ENCODE measurements at places on chromosomes 5 and 9. TPM values are rescaled to one million over a fixed set of nuclear protein-coding genes. Genes with fewer than 3 reads are reported as not detected.
A peak's percentile ranks its signal among the peaks of the same experiment; 100 is the strongest.

DNA sequence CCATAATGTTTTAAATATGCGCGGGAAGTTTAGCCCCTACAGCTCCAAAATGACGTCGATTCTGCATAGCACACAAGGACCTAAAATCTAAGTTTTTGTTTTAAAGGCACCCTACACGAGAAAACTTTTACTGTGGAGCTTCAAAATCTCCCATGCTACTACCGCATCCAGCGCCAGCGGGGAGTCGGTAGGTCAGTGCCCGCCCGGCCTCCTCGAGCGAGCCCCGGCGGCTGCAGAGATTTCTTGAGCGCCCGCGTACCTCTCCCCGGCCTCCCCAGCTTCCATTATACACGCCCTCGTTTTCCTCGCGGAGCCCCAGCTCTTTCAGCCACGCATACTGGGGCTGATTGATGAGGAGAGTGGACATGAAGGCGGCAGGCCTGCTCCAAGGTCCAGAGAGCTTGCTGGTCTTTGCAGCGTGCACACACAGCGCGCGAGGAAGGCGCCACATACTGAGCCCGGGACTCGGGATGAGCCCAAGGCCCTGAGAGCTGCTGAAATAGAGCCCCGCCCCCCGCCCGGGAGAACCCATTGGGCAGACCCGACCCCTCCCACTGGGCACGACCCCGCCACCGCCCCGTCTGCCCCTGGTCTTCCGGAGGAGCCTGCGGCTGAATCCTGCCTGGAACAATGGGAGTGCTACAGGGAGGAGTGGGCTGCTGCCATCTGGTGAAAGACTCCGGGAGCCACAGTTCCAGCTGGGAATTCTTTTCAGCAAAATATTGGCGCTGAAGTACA, at the start of gene ALDH7A1:
Gene ALDH7A1 (minus strand): TSS at position 472 of the 738 bp plus-strand sequence. CDS start 21 bp downstream, at position 451.
- peak; percentile 95 for DNase-seq

DNA sequence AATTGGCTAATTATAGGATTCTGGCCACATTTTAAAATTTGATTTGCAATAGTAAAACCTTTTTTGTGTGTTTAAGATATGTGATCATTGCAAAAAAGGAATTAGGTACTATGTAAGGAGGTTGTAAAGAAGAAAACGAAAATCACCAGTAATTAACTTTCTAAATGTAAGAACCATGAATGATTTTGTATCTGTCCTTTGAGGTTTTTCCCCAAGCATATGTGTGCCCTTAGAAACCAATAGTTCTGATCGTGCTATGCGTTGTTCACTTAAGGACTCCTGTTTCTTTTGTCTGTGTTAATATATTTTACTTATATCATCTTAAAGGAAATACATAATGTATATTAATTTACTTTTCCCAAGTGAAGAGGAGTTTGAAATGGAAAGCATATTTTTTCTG, 410.2 kb downstream of the PSAT1 start:
- no peak for DNase-seq

DNA sequence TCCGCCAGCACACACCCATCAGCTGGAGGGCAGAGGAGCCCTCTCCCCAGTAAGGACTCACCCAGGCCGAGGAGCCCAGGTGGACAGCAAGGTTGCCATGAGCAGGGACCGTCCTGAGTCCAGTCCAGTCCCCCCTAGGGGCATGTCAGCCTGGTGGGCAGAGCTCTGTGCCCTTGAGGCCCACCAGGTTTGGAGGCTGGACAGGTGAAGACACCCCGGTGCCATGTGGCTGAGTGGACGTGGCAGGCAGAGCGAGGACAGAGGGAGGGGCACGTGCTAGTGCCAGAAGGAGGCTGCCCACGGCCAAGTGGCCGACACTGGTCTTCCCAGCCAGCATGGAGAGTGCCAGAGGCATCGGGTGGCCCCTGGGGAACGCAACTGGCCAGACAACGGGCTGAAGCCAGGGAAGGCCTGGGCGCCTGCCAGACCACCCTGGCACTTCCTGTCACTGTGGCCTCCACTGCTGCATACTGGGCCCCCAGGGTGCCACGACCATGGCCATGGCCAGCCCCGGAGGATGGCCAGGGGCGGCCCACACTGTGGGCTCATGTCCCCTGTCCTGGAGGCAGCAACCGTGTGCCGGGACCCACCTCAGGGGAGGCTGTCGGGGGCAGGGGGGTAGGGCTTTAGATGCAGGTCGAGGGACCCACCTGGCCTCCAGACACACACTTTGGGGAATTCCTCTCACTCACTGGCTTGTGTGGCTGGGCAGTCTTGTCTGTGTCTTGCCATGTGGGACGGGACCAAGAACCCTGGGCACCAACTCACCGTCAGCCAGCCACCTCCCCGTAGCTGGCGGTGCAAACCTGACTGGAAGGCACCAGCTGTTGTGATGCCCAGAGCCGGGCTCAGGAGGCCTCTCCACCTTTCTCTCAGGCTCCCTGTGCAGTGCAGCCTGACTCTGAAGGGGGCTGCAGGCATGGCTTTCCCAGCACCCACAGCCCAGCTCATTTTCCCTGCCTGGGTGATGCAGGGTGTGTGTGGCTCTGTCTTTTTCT, 42.3 kb upstream of the LPCAT1 start:
- DNase-seq = no peak

TSSK1B gene
- 0.10 TPM for total RNA-seq

DNA sequence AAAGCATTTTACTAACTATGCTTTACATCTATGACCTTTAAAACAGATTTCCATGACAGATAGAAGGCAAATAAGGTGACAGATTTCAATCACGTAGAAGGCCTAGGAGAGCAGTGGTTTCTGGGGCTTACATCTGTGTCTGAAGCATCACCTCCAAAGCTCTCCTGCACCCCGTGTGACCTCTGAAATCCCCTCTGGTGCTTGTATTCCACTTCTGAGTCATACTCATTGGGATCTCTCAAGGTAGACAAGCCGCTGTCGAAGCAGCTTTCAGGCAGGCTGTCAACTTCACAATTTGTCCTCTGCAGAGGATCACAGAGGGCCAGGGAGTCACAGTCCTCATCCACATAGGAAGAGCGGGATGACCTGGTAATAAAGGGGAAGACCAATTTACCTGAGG, 62.2 kb downstream of the RASEF start:
- DNase-seq = no peak

DNA sequence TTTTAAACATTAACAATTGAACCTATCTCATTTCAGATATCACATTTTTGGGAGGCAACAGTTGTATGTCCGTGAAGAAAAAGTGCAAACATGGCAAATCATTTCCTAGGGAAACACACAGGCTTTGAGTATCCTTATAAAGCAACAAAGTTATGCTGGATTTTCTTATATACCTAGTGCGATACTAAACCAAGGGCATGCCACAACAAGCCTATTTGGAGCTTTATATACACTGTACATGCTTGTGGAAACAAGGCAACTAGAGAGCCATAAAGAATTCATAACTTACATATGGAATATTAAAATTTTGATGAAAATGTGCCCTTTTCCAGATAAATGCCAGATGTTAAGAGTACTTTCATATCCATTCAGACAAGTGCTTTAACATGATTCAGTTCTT, 191.4 kb downstream of the DCP2 start:
- no peak for DNase-seq

DNA sequence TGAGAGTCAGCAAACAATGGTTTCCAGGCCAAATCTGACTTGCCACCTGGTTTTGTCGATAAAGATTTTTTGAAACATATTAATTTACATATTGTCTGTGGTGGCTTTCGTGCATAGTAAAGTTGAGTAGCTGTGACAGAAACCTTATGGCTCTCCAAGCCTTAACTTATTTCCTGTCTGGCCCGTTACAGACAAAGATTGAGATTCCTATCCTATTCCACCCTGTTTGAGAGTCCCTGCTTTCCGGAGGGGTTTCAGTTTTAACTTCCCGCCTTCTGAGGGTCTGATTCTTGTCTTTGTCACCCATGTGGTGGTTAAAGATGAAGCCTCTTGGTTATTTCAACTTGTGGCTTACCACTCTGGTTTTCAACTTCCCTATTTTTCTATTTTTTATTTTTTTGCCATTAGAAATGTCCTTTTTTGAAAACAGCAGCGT, 11.4 kb downstream of the OTULIN start:
- no peak for DNase-seq

CER1 gene
- total RNA-seq = 0.30 TPM

DNA sequence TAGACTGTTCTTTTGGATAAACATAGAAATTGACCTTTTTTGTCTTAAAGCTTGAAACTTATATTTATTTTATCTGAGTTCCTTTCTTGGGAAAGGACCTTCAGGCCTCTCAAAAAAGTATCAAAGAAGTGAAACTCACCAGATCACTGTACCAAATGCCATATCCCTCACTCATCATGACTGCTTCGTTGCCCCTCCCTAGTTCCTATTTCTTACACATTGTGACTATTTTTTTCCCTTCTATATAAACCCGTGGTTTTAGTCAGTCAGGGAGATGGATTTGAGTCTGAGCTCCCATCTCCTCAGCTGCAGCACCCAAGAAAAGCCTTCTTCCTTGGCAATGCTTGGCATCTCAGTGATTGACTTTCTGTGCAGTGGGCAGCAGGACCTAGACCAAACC, 129.4 kb downstream of the LPAR1 start:
- DNase-seq = no peak

- no peak for DNase-seq
Observed at GRCh38 chr9:134243778-134244467, 79.6 kb upstream of the RNU6ATAC start.

GRCh38 chr9:12693141-12693540, at the start of gene TYRP1:
TYRP1 (plus strand) TSS chr9:12693385; CDS start chr9:12693997, 612 bp downstream.
- DNase-seq = no peak

DNA sequence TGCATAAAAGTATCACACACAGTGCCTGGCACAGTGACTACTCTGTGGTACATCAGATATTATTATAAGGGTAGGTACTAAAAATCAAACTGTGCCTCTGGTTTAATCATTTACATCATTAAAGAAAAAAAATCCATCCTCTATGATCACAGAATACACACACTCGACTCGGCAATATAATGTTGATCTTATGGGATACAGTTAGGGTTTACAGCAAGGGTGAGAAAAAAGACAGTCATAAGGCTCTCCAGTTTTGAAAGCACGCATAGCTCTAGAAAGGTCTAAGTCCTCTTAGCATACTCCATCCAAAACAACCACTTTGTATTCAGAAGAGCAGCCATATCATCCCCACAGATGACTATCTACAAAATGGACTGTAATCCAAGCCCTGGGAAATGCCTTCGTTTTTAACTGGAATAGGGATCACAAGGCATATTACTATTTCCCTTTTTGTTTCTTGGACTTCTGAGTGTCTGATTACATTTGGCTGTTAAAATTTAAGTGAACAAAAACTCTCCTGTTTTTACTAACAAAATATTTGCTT, 26.6 kb downstream of the TRPM3 start:
- DNase-seq = no peak

DHX29 gene
- 35.0 TPM for total RNA-seq

- DNase-seq = no peak
Observed at GRCh38 chr9:121598965-121599871, 52.2 kb upstream of the DAB2IP start.

ZNF454 gene
- 4.2 TPM for total RNA-seq

EFNA5 gene
- 20.8 TPM for total RNA-seq

GRCh38 chr9:133237035-133237731, 28.1 kb upstream of the OBP2B start:
- peak; percentile 74 for DNase-seq

DNA sequence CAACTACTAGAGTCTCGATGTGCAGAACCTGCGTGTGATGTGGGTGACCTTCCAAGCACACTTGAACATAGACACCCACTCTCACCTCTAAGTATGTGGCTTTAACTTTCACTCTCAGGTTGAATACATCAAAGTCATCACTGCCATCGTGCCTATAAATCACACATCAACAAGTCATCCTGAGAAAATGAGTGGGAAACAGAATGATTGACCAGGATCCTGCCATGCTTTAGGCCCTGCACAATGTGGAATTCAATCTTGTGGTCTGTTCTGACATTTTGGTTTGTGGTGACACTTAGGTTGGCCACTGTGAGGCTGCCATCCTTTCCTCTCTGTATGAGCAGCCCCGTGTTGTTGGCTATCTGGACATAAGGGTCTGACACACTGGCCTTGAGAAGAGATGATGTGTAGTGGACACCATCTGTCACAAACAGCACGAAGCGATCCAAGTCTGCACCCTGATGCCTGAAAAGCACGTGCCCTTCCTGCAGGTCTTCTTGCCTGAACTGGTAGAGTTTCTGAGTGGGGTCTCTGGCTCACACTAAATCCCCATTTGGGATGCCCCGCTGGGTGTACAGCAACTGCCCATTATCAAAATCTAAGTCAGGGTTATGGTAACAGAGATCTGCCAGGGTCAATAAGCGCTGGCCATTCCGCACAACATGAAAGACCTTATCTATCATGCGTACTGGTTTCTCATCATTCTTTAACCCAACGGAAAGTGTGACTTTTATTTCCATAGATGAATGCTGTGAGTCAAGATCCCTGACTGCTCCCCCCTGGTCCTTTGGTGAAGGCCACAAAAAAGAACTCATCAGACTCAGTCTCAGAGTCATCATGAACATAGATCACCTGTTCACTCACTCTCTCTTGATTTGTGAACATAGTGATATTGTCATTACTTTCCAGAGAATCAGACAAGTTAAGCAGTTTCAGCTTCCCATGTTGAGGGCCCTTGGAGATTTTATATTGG, 116.6 kb downstream of the ESM1 start:
- DNase-seq = no peak

PIP5K1B gene
- total RNA-seq = 5.0 TPM

DNA sequence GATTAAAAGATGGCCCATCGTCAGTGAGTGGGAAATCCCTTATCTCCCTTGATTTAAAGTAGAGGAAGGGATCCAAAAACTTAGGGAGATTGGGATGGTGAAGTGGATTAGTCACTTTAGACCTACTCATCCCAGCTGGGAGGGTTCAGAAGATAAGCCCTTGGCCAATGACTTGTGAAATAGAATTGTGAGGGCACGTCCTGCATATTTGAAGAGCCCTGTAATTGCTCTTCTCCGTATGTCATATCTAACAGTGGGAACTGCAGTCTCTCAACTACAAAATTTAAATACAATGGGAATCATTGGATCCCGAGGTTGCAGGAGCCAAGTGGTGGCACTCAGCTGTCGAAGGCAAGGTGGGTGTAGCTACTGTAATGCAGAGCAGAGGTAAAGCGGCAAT, 65.4 kb upstream of the C9orf72 start:
- no peak for DNase-seq

DNA sequence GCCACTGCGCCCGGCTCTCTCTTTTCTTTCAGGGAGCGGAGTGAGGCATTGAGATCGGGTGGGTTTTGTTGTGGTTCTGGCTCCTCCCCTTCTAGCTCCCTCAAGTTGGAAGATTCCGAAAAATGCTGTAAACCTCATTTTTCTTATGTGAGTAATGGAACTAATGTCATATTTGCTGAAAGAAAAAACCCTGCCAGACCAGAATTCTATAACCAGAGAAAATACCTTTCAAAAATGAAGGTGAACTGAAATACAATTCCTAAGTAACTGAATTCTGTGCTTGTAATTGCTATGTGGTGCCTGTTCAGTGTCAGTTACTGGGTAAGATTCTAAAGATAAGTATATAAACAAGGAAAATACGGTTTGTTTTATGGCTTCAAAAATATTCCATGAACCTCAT, 30.9 kb upstream of the CDK20 start:
- no peak for DNase-seq

EXD3 gene
- total RNA-seq = 7.6 TPM

PCDHGA6 gene
- 3.6 TPM for total RNA-seq

- DNase-seq = no peak
Observed at GRCh38 chr9:96423322-96423984, 5.3 kb upstream of the ZNF367 start.

Measured in skin of body (tissue), 3 donors.